Liver (tissue), 10 donors: ENCODE measurements at places on chromosomes 2 and 18. TPM values are rescaled to one million over a fixed set of nuclear protein-coding genes. Genes with fewer than 3 reads are reported as not detected.

DUSP19 gene
- total RNA-seq: 2.2 TPM

GALR1 gene
- total RNA-seq: not detected

ALPP gene
- total RNA-seq: not detected

PAX8 gene
- 0.09 TPM for total RNA-seq

- H3K4me1 ChIP-seq: no peaks in the 10 kb centered on the region
- no peak for DNase-seq
- no peaks in the 10 kb centered on the region for H3K27me3 ChIP-seq
- no peaks in the 10 kb centered on the region for H3K36me3 ChIP-seq
- H3K4me3 ChIP-seq: no peak overlapping the region
These were observed 432.0 kb downstream of the CCDC85A start for GRCh38 chr2:56615760-56616159.

GRCh38 chr2:205709319-205709718 lies 27.0 kb downstream of the NRP2 start:
- H3K36me3 ChIP-seq: no peaks in the 10 kb centered on the region
- H3K4me3 ChIP-seq: no peak overlapping the region
- H3K27me3 ChIP-seq: no peaks in the 10 kb centered on the region
- no peak for DNase-seq
- no peaks in the 10 kb centered on the region for H3K4me1 ChIP-seq

DNA sequence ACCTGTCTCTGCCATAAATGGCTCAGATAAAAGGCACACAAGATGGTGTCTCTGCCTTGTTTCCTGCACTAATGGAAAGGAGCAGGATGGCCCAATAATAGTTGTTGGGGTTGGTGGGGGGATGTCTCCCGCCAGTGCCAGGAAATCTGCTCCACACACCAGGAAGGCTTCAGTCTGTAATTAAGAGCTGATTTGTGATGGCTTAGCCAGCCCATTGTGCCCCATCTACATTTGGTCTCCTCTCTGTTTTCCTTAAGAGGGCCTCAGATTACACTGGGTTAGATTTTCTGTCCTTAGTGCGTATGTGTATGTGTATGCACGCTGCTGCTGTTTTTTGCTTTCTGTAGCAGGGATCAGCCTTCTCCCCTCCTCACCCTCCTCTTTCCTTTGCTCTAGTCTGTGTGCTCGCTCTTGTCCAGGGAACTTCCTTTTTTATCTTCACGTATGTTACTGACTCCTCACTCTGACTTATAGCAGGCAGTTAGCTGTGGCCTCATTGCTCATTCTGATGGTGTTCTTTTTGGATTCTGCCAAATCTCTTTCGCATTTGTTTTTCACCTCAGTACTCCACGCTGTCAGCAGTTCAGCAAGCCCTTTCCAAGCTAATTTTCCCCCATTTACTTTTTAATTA lies 33.4 kb upstream of the MGAT5 start:
- no peaks in the 10 kb centered on the region for H3K27me3 ChIP-seq
- DNase-seq: no peak
- no peaks in the 10 kb centered on the region for H3K4me1 ChIP-seq
- H3K36me3 ChIP-seq: no peaks in the 10 kb centered on the region
- no peak overlapping the region for H3K4me3 ChIP-seq
- H3K27ac ChIP-seq: no peak overlapping the region

DNA sequence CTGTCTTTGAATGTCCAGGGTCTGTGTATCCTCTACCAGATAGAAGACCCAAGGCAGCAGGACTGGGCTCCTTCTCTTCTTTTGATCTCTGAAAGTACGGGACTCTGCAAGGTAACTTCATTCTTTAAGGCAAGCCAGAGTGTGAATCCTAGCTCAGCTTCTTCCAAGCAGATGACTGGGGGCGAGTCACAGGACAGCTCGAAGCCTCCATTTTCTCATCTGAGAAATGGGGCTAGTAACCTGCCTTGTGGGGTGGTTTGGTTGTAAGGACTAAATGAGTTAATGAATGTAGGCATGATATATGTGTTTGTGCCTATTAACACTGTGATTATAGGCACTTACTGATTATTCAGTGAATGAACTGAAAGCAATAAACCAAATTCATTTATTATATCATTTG lies 46.7 kb downstream of the DGKD start:
- H3K4me3 ChIP-seq: no peak overlapping the region
- H3K27ac ChIP-seq: no peak overlapping the region
- DNase-seq: no peak

DNA sequence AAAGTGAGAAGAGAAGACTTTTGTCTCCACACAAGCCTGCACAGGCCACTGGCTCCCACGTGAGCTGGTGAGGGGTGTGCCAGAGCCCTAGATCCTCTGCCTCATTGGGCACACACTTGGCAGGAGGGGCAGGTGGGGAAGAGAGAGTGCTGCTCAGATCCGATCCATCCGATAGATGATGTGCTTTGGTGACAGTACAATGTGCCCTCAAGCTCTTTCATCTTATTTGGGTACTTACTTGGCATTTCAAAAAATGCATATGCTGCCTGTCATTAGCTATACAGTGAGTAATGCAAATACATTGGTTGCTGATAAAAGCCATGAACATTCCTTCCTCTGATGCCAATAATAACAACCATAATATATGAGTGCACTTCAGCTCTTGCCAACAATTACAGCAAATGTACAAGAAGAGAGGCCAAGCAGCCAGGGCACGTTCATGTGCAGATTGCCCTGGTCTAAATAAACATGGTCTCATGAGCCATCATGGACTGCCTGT lies 255.3 kb downstream of the VAPA start:
- H3K4me1 ChIP-seq: no peaks in the 10 kb centered on the region
- no peak overlapping the region for H3K4me3 ChIP-seq
- H3K27ac ChIP-seq: no peak overlapping the region
- H3K36me3 ChIP-seq: no peaks in the 10 kb centered on the region
- DNase-seq: no peak

DNA sequence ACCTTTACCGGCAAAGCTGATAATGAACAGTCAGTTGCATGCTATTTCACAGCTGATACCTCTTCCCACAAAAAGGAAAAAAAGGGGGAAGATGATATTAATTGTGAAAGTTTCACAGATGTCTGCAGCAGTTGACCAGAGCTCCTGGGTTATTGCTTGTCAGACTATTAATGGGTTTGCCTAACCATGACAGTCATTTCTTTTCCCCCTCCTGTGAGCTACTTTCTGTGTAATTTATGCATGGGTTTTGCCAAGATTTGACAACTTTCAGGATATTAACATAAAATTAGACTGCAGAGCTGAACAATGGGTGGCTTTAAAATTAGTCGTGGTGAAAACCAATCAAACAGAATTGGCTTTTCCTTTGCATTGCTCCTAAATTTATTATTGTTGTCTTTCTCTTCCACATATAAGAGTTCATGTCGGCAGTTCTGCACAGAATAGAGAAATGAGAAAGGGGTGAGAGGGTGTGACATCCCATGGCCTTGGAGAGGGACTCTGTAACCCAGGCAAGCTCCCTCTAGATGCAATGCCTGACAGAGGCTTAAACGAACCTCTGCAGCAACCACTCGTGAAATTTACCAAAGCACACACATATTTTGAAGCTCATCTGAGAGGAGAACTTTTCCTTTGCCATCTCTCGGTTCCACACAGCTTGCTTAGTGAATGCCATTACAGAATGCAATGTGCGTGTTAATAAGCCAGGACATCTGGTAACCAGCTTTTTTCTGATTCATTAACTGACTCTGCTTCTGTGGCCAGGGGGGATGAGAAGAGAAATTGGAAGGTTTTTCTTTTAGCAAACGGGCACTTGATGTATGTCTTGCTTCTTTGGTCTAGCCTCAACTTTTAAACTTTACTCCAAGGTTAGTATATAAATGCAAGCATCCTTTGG lies 82.2 kb upstream of the ITGA4 start:
- no peak for DNase-seq
- no peaks in the 10 kb centered on the region for H3K36me3 ChIP-seq
- no peaks in the 10 kb centered on the region for H3K27me3 ChIP-seq
- no peak overlapping the region for H3K4me3 ChIP-seq

- H3K4me3 ChIP-seq: no peak overlapping the region
- H3K27me3 ChIP-seq: no peaks in the 10 kb centered on the region
- H3K36me3 ChIP-seq: no peaks in the 10 kb centered on the region
- no peaks in the 10 kb centered on the region for H3K4me1 ChIP-seq
- no peak overlapping the region for H3K27ac ChIP-seq
- DNase-seq: no peak
These were observed 5.2 kb upstream of the KCNK3 start for GRCh38 chr2:26687328-26687727.

DNA sequence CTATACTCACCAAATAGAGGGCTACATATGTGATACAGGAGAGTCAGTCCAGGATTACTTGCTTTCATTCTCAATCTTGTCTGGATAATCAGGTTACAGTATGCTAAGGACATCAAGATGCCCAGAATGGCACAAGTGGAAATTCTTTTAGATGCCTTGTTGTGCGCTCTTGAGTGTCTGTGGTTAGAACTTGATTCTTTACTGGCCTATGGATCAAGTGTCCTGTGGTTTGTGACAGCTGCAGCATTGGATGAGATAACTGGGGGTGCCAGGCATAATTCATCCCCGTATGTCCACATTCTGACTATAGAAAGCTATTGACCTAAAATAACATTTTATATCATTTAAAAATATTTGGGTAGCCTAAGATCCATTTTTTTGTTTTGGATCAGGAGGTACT lies 40.1 kb downstream of the CDC42EP3 start:
- H3K27me3 ChIP-seq: no peaks in the 10 kb centered on the region
- no peak overlapping the region for H3K4me3 ChIP-seq
